ENCODE measurements at places on chromosomes 12 and 14. TPM values are rescaled to one million over a fixed set of nuclear protein-coding genes. Genes with fewer than 3 reads are reported as not detected.

The KCNMB4 gene
- 2.4 TPM for total RNA-seq

The ANKS1B gene
- total RNA-seq: 10.9 TPM

The GPR135 gene
- total RNA-seq: 2.2 TPM

The TDRD9 gene
- 0.31 TPM for total RNA-seq

The OR4K15 gene
- not detected for total RNA-seq

The FAM181A gene
- total RNA-seq: not detected

The RPL10L gene
- total RNA-seq: not detected

The AKAP5 gene
- total RNA-seq: 0.31 TPM

The FGF23 gene
- not detected for total RNA-seq

The MSI1 gene
- total RNA-seq: not detected

The GPR84 gene
- total RNA-seq: not detected

The SLC8A3 gene
- total RNA-seq: not detected

The VWF gene
- 14.3 TPM for total RNA-seq

The MEG3 gene
- 35.4 TPM for total RNA-seq

The FIGNL2 gene
- 0.24 TPM for total RNA-seq

The PLEKHD1 gene
- total RNA-seq: not detected

The PMCH gene
- not detected for total RNA-seq

The C14orf180 gene
- total RNA-seq: not detected

The BLOC1S1 gene
- 128 TPM for total RNA-seq

The PTPN6 gene
- total RNA-seq: not detected

The ERGIC2 gene
- 54.3 TPM for total RNA-seq

The SLC39A5 gene
- total RNA-seq: not detected

The KRT74 gene
- total RNA-seq: not detected

The CCDC38 gene
- total RNA-seq: not detected

The CMAS gene
- 18.2 TPM for total RNA-seq

All from cardiac ventricle fibroblast (primary cell).